ENCODE measurements at places on chromosomes 7 and 10. TPM values are rescaled to one million over a fixed set of nuclear protein-coding genes. Genes with fewer than 3 reads are reported as not detected.

PLPP4 gene
- polyA plus RNA-seq: 1.6 TPM

KLF14 gene
- 2.6 TPM for polyA plus RNA-seq

LRMDA gene
- polyA plus RNA-seq: 6.0 TPM

MYOZ1 gene
- 153 TPM for polyA plus RNA-seq

TUBAL3 gene
- polyA plus RNA-seq: 0.19 TPM

CCDC172 gene
- not detected for polyA plus RNA-seq

- DNase-seq: no peak
Measured at GRCh38 chr7:49931627-49932026, 158.2 kb downstream of the VWC2 start.

DNA sequence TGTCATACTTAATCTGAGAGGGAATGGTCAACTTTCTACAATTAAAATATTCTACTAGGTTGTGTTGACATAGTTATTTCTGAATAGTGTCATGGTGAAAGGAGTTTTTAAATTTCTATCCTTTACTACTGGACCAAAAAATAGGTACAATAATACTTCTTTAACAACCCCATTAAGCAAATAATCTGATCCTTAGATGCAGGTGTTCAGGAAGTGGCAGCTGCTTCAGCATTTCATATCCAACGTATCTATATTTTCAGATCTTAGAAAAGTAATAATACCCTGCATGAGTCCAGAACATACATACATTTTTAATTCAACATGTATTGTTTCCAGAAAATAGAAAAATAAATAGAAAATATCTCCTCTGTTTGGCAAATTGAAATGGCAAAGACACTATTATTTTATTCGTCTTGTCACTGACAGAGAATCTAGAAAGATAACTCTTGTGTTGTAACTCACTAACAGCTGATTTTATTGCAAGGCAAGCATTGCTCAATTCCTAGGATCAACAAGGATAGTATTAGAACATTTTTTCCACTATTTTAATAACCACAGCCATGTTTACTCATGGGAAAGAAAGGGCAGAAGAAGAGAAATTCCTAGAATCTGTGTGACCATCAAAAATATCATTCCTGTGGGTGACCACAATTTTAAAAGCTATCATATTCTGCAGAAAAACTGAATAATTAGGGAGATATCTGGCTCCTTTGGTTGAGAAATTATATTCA is 159.3 kb upstream of the CNTNAP2 start:
- no peak for DNase-seq

- DNase-seq: no peak
Measured at GRCh38 chr7:130491841-130492522, at the start of gene MEST. MEST (plus strand) TSS chr7:130492085; CDS start chr7:130492314, 229 bp downstream.

DNA sequence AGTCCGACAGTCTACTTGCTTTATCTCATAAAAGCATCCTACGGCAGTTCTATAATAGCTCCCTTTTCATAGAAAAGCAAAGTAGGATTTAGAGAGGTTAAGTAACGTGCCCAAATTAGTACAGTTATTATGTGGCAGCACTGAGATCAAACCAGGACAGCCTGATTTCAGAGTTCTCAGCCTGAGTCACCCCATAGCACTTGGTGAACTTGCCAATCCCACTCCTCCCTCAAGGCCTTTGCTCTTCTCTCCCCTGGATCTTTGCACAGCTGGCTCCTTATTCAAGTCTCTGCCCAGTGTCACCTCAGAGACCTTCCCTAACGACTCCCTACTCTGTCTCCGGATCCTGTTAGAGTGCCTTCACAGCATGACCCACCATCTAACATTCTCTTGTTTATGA is 438.0 kb upstream of the NFE2L3 start:
- DNase-seq: no peak

- no peak for DNase-seq
Measured at GRCh38 chr10:118626953-118627352, 31.5 kb upstream of the PRLHR start.

DNA sequence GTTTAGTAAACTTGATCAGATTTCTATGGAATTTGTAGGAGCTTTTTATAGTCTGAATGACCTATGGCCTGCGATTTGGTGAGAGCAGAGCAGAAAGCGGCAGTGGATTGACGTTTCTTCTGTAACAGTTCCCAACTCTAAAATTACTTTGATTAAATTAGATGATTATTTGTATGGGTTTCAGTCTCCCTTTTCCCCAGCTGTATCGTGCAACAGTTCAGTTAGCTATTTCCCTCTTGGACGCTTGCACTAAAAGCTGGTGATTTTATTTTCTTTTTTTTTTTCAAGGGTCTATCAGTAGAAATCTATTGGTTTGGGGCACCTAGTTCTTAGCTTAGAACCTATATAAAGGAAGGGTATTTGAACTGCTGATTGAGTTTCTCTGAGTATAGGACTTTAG is 6.8 kb downstream of the AHCYL2 start:
- no peak for DNase-seq

GRCh38 chr10:49614242-49615198 is 683 bp downstream of the CHAT start:
- DNase-seq: no peak

GRCh38 chr7:1936006-1936310 is 265.9 kb downstream of the ELFN1 start:
- no peak for DNase-seq

GRCh38 chr10:131081786-131082185 is 229.7 kb downstream of the TCERG1L start:
- no peak for DNase-seq

Measured in muscle of arm (tissue), 14 donors.